ENCODE measurements at places on chromosomes 11 and 22.

DNA sequence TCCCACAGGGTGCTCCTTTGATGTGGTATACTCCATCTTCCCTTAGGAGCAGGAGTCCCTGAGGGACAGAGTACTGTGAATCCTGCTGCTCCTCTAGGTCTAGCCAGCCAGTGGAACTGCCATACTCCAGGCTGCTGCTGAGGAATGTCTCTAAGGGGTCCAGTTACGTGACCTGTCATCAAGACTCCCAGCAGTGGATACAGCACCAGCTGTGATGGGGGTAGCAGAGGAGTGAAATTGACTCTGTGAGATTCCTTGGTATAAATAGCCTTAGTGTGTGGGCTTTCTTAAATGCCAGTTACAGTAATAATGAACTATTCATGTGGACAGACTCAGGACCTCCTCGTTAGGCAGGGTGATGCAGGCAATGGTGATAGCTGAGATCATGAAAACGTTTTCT is 140.4 kb upstream of the LUZP2 start:
- DNase-seq: no peak

- DNase-seq: no peak
These were observed 72.1 kb downstream of the RNF169 start for GRCh38 chr11:74820763-74821162.

DNA sequence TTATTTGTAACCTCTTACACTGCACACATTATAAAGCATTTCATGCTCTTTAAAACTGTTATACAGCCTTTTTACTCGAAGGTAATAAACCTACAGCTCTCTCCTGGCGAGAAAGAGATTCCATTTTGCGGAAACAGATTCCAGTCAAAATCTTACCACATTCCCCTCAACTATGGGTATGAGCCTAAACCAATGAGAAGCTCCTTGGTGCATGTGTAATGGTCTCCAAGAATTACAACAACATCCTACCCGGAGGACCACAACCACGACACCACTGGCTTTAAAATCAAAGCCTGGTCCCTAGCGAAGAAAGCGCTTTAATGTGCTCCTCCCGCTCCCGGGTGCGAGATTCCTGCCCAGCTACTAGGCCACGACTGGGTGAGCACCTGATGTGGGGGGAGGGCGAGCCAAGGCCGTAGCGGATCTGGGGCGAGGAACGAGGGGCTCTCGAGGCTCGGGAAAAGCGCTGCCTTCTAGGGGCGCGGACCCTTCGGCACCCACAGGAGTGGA is 821 bp downstream of the CELF1 start:
- DNase-seq: no peak

GRCh38 chr11:83951521-83951920 is 665.4 kb upstream of the CCDC90B start:
- DNase-seq: no peak

DNA sequence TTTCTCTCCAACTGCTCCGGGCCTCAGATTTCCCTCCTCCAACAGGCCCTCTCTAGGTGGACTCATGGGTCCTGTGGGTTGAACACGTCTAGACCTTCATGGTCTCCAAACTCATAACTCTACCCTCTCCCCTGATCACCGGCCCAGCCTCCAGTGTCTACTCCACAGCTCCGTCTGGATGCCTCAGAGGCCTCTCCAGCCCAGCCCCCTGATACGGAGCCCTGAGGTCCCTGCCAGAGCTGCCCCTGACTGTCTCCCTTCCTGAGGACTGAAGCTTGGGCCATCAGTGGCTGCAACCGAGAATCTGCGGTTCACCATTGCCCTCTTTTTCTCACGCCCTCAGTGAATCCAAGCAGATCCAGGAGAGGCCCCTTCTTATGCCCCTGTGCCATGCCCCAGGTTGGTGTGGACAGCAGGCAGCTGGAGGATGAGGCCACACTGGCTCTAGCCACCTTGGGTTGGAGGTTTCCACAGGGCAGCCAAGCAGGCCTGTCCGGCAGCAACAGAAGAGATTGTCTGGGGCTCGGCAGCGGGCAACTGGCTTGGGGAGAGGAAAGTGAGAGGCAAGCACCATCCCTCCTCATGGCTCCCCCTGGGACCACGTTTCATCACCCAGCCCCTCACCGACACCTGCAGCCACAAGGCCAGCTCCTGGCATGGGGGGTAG is 104.6 kb upstream of the FGF3 start:
- DNase-seq: no peak

DNA sequence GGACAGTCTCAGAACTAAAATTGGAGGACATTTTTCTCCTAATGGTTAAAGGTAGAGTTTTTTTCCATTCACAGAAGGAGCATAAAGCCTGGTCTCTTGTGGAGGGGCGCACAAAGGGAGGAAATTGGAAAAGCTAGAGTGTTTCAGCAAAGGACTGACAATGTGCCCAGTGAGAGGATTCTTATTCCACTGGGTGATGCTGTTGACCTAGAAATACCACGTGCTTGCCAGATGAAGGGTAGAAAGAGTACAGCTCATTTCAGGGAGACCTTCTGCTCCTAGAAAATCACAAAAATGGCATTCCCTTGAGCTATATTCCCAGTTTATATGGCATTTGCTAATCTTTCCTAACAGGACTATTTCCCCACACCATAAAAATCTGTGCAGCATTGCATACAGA is 21.1 kb downstream of the MS4A6E start:
- DNase-seq: no peak

DNA sequence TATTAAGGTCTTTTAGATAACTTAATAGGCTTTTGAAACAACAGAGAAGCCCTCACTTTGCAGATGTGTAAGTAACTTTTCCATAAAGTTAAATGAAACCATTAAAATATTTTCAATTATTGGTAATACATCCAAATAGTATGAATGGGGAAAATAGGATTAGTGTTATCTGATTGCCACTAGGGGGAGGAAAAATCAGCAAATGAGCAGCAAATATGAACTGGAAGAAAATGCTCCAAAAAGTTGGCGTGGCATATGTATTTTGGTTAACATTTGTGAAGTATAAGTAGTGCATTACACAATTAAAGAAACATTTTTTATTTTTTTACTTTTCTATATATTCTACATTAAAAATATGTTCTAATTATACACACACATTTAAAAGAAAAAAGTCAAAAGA is 259.8 kb upstream of the ANO5 start:
- DNase-seq: no peak

DNA sequence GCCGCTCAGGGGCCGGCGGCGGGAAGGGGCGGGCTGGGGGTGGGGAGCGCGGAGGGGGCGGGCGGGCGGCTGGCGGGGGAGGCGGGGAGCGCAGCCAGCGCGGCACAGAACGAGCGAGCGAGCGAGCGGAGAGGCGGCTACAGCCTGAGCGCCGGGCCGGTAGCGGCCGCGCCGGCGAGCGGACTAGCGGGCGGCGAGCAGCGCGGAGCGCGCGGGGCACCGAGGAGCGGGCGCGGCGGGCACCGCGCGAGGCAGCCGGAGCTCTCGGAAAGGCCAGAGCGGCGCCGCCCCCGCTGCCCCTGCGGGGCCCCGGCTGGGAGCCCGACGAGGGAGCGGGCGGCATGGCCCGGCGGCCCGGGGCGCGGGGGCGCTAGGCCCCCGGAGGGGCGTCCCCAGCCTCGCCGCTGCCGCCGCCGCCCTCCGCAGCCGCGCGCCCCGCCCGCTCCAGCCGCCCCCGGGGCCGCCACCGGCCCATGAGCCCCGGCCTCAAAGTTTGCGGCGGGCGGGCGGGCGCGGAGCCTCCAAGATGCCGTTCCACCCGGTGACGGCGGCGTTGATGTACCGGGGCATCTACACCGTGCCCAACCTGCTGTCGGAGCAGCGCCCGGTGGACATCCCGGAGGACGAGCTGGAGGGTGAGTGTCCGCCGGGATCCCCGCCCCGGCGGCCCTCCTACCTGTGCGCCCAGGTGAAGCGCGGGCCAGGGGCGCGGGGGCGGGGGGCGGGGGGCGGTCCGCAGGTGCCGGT is at the start of gene CABP7:
Gene CABP7, plus strand, starts transcription at position 105 of the 747 bp plus-strand sequence. Its CDS starts 422 bp downstream, at position 527.
- DNase-seq: no peak

- no peak for DNase-seq
These were observed 34.2 kb upstream of the CSNK2A3 start for GRCh38 chr11:11387207-11387606.

- no peak for DNase-seq
These were observed 4.6 kb downstream of the MRTFA start for GRCh38 chr22:40631925-40632324.

GRCh38 chr22:46688949-46689348 is 49.1 kb downstream of the CERK start:
- no peak for DNase-seq

DNA sequence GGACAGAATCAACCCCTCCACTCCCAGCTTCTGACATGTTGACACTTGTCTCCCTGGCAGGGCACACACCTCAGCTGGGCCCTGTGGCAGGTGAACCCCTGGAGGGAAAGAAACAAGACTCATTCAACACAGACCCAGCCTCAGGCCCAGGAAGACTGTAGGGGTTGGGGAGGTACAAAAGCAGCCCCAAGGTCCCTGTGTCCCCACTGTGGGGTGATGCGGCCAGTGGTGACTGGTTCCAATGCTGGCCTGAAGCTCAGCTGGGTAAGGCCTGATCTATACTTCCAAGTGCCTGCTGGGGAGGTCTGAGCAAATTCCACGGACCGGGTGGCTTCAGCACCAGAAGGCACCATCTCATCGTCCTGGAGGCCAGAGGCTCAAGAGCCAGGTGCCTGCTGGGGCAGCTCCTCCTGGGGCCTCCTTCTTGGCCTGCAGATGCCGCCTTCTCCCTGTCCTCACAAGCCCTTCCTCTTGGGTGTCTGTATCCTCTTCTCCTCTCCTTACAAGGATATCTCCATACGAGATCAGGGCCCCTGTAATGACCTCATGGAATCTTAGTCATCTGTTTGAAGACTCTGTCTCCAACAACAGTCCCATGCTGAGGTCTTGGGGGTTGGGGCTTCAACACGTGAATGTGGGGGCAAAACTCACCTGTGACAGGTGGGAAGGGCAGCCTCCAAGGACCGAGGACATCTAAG is 1492.1 kb downstream of the BRD1 start:
- no peak for DNase-seq

DNA sequence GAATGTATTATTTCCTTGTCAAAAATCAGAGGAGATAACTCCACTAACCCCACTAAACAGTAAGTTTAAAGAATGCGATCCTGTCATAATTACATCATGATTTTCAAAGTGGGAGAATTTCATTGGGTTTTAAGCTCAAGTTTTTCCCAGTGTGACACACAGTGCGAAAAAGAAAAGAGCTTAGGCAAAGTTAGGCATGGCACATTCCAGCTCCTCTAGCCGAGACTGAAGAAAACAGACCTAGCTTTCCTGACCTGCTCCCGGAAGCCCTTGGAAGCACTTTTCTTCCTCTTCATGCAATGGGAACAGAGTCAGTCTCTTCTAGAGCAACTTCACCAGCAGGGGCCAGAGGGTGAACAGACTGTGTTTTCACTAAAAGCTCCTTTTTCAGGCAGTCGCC is 76.6 kb upstream of the AKIP1 start:
- DNase-seq: no peak

- DNase-seq: no peak
These were observed 206.6 kb downstream of the GRIK4 start for GRCh38 chr11:120718171-120718570.

DNA sequence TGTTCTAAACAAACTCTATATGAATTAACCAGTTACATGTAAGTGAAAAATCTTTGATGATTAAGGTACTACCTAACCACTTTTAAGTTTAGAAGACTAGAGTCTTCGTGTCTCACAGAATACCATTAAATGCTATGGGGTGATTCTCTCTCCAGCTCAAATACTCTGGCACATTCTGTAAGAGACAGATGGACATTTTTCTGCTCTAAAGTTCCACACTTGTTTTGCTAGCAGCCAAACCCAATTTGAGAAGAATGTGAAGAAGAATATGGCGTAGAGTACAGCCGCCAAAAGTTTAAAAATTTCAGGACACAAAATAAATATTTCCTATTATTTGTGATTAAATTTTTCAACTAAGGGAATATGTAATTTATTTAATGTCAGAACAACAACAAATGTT is 339.1 kb downstream of the GUCY1A2 start:
- DNase-seq: no peak

GRCh38 chr11:115693002-115693401 is 188.8 kb upstream of the CADM1 start:
- DNase-seq: no peak

DNA sequence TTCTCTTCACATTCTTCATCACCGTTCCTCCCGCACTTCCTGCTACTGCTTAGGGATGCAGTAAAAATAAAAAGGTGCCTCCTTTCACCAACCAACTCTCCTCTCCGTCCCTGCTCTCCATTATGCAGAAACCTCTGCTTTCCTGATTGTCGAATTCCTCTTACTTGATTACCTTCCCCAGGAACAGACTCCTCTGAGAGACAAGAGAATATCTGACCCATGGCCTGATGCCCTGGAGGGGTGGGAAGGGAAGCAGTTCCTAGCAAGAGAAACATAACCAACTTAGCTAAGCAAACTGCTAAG is 80.9 kb downstream of the TRIM29 start:
- no peak for DNase-seq

GRCh38 chr11:113626736-113627135 is 79.4 kb downstream of the TMPRSS5 start:
- DNase-seq: no peak

DNA sequence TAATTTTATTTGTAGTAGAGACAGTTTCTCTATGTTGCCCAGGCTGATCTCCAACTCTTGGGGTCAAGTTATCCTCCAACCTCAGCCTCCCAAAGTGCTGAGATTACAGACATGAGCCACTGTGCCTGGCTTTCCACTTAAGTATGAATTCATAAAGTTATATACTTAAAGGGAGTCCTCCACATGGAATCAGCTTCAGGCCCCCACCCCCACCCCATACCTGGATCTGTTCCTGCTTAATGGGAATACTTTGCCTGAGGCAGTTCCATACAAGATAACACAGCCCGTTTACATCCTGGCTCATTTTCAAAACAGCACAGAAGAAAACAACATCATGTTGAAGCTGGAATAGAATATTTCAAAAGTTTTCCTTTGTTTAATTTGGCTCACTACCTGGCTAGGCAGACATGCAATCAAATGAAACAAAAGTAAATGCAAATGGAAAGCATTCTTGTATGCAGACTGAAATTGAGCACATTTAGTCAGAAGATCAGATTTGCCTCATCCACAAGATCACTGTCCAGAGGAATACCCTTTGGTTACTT is 82.4 kb downstream of the FAT3 start:
- DNase-seq: no peak

GRCh38 chr11:70547821-70548670 is 149.7 kb downstream of the CTTN start:
- peak; percentile 23 for DNase-seq

GRCh38 chr11:27914080-27914479 is 193.9 kb downstream of the KIF18A start:
- no peak for DNase-seq

DNA sequence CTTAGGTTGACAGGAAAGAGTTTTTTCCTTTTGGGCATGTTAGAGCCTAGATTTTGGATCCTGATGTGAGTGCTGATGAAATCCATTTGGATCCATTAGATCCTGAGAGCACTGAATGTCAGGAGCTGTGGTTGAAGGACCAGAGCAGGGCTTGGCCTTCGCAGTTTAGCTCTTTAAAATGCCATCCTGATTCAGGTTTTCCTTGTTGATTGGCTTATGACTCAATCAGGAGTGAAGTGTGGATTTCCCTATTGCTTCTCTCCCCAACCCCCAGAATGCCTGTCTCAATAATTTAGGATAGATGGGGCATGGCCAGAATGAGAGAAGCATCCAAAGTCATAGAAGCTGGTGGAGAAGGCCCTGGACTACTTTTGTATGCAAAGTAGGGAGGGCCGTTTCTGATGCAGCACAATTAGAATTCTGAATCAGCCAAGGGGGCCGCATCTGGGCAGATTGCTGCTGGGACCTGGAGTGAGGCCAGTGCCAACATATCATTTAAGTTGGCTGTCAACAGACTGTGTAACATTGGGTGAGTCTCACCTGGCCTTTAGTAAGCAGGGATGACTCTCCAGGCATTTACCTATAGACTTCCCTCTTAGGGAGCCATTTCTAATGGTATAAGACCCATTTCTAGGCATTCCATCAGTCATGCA is 80.5 kb downstream of the TEAD1 start:
- DNase-seq: no peak

Data from NCI-H510A (cell line).